Astrocyte (in vitro differentiated cells and primary cell): ENCODE measurements at places on chromosomes 13 and 19. TPM values are rescaled to one million over a fixed set of nuclear protein-coding genes. Genes with fewer than 3 reads are reported as not detected.
A peak's percentile ranks its signal among the peaks of the same experiment; 100 is the strongest.

- no peaks in the 10 kb centered on the region for H3K27me3 ChIP-seq
- peaks cover 3% of the 10 kb centered on the region for H3K36me3 ChIP-seq
- peak; percentile 98 for DNase-seq
- H3K27ac ChIP-seq = peak overlapping the region; percentile 35
- H3K4me3 ChIP-seq = no peak overlapping the region
- H3K4me1 ChIP-seq = peaks cover 14% of the 10 kb centered on the region
These were observed 8.4 kb downstream of the SPRYD7 start for GRCh38 chr13:49927755-49928154.

GRCh38 chr19:4327252-4327876, 11.3 kb downstream of the STAP2 start:
- no peaks in the 10 kb centered on the region for H3K27me3 ChIP-seq
- H3K4me1 ChIP-seq = peaks cover 3% of the 10 kb centered on the region
- no peak overlapping the region for H3K4me3 ChIP-seq
- no peak overlapping the region for H3K27ac ChIP-seq

GRCh38 chr19:4409123-4409933, 6.9 kb downstream of the CHAF1A start:
- H3K27me3 ChIP-seq = no peaks in the 10 kb centered on the region
- H3K4me3 ChIP-seq = no peak overlapping the region
- H3K27ac ChIP-seq = no peak overlapping the region
- H3K4me1 ChIP-seq = no peaks in the 10 kb centered on the region
- peaks cover 20% of the 10 kb centered on the region for H3K36me3 ChIP-seq

DNA sequence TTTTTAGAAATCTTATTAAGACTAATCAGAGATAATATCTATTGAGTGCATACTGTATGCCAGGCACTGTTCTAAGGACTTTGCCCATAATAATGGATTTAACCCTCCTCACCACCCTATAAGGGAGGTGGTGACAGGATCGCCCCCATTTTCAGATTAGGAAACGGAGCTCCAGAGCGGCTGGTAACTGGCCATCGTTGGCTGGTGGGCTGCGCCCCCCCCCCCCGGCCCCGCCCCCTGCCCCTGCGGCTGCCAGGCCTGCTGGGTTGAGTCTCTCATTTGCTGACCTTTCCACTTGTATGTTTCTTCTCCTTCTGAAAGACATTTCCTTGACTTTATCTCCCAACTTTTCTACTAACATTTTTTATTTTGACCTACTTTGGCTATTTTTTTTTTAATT, 8.5 kb downstream of the ARHGEF7 start:
- H3K4me1 ChIP-seq = no peaks in the 10 kb centered on the region
- peaks cover 2% of the 10 kb centered on the region for H3K27me3 ChIP-seq
- no peaks in the 10 kb centered on the region for H3K36me3 ChIP-seq
- H3K27ac ChIP-seq = no peak overlapping the region

GRCh38 chr13:80235166-80235966, 105.6 kb downstream of the SPRY2 start:
- peak; percentile 49 for DNase-seq
- H3K27me3 ChIP-seq = no peaks in the 10 kb centered on the region
- H3K4me3 ChIP-seq = no peak overlapping the region
- H3K27ac ChIP-seq = peak overlapping the region; percentile 25
- peaks cover 15% of the 10 kb centered on the region for H3K4me1 ChIP-seq
- no peaks in the 10 kb centered on the region for H3K36me3 ChIP-seq

GRCh38 chr19:33510462-33511194, 11.0 kb downstream of the PEPD start:
- DNase-seq = no peak
- H3K36me3 ChIP-seq = peaks cover 5% of the 10 kb centered on the region
- H3K4me1 ChIP-seq = peaks cover 7% of the 10 kb centered on the region
- H3K27ac ChIP-seq = no peak overlapping the region
- no peaks in the 10 kb centered on the region for H3K27me3 ChIP-seq
- H3K4me3 ChIP-seq = no peak overlapping the region

GRCh38 chr19:7783991-7784423, 21.0 kb downstream of the CLEC4M start:
- DNase-seq = no peak
- H3K4me1 ChIP-seq = no peaks in the 10 kb centered on the region
- H3K27ac ChIP-seq = no peak overlapping the region
- H3K36me3 ChIP-seq = no peaks in the 10 kb centered on the region
- H3K27me3 ChIP-seq = peaks cover 19% of the 10 kb centered on the region

GRCh38 chr19:42284066-42284501, 15.0 kb downstream of the CIC start:
- no peaks in the 10 kb centered on the region for H3K27me3 ChIP-seq
- peaks cover 9% of the 10 kb centered on the region for H3K36me3 ChIP-seq
- DNase-seq = peak; percentile 44
- H3K27ac ChIP-seq = peak overlapping the region; percentile 65

ZNF536 gene
- 0.22 and 0.43 TPM in 2 replicates for total RNA-seq

KLK3 gene
- total RNA-seq = not detected in 2 replicates

MED16 gene
- total RNA-seq = 41.4 and 45.0 TPM in 2 replicates

DNA sequence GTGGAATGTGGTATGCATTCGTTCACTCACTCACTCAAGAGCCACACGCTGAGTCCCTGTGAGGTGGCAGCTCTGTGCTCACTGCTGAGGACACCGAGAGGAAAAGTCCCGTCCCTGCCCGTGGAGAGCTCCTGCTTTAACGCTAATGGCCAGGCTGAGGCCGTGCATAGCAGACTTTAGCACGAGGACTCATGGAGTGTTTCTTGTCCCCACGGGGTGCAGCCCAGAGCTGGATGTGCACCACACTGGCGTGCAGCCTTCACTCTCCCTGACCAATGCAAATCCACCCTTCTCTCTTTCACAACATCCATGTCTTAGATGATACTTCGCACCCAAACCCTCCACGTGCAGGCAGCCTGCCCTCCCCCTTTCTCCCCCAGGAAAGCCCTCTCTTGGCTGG, 159.6 kb upstream of the ZNF536 start:
- H3K36me3 ChIP-seq = no peaks in the 10 kb centered on the region
- no peaks in the 10 kb centered on the region for H3K4me1 ChIP-seq
- DNase-seq = no peak
- no peak overlapping the region for H3K27ac ChIP-seq

DNA sequence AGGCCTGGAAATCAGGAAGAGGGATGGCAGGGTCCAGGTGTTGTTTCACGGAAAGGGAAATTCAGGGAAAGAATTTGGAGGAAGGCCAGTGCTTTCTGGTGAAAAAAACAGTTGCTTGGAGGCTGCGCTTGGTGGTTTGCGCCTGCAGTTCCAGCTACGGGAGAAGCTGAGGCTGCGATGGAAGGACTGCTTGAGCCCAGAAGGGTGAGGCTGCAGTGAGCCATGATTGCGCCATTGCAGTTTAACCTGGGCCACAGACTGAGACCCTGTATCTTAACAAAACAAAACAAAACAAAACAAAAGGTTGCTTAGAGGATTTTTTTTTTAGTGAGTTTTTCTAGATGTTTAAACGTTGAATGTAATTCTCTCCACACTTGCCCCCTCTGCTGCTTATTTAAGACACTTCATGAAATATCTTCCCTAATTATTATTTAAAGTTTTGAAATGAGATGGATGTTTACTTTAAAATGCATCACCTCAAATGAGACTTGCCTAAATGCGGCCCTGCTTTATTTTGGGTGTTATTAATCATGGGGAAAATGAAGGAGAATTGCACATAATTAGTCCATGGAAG, 75.4 kb upstream of the TRPC4 start:
- H3K4me1 ChIP-seq = no peaks in the 10 kb centered on the region
- H3K36me3 ChIP-seq = no peaks in the 10 kb centered on the region
- no peak overlapping the region for H3K4me3 ChIP-seq
- no peaks in the 10 kb centered on the region for H3K27me3 ChIP-seq
- DNase-seq = no peak

DNA sequence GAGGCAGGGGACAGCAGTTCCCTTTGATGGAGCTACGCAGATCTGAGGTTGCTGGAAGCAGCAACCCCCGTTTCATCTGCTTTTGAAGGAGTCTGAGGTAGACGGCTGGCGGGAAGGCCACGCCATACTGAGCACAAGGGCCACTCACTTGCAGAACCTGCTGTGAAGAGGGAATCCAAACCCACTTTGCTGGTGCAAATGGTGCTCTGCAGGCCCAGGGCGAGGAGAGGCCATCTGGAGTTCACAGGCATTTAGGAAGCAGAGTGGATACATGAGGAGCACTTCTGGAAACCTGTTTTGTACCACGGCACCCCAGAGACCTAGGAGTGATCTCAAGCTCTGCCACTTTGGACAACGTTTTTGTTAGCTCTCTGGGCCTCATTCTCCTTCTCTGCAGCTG, 227.8 kb downstream of the UQCRFS1 start:
- H3K4me1 ChIP-seq = no peaks in the 10 kb centered on the region
- H3K27ac ChIP-seq = no peak overlapping the region
- no peak overlapping the region for H3K4me3 ChIP-seq
- H3K36me3 ChIP-seq = no peaks in the 10 kb centered on the region

PRR12 gene
- total RNA-seq = 29.7 and 29.9 TPM in 2 replicates

TTYH1 gene
- 8.4 and 12.6 TPM in 2 replicates for total RNA-seq

FLT1 gene
- 7.3 and 10.0 TPM in 2 replicates for total RNA-seq

MAP3K10 gene
- total RNA-seq = 17.2 and 19.0 TPM in 2 replicates

DNA sequence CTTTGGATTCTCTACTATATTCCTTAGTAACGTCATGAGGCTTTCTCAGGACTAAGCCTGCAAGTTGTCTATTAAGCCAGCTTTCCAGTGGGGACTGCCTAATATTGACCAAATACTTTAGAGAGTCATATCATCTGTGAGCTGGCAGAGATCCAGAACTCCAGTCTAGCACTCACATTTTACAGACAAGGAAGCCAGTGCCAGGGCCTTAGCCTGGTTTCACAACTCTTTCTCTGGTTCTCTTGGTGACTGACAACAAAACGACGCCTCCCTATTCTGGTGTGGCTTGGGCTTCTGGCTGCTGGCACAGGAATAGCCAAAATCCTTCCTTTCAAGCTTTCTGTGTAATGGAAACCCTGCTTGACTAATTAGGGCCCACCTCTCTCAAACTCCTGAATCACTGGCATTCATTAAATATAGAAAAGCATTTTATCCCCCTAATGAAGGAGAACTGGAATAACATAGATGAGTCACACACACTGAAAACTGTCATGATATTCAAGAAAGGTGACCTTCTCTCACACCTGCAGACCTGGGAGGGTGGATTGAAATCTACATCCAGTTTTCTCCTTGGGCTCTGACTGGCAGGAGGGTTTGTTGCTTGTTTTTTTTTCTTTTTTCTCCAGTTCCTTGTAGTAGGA, 75.2 kb upstream of the UBL3 start:
- no peaks in the 10 kb centered on the region for H3K36me3 ChIP-seq
- peak; percentile 77 for DNase-seq
- peaks cover 39% of the 10 kb centered on the region for H3K4me1 ChIP-seq
- H3K4me3 ChIP-seq = no peak overlapping the region
- H3K27ac ChIP-seq = peak overlapping the region; percentile 91

ZNF468 gene
- 18.6 and 20.0 TPM in 2 replicates for total RNA-seq

TNFSF13B gene
- 0.89 and 1.7 TPM in 2 replicates for total RNA-seq

DNA sequence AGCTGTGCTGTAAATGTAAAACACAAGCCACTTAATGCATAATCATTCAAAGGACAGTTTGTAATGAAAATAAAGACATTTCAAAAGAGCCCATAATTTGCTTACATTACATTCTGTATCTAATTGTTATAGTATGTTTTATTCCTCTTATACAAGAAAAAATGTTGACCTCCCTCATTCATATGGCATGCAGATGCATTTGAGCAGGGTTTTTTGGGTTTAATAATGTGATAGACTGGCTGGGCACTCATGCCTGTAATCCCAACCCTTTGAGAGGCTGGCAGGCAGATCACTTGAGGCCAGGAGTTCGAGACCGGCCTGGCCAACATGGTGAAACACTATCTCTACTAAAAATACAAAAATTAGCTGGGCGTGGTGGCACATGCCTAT, 11.6 kb upstream of the ARL11 start:
- no peak overlapping the region for H3K27ac ChIP-seq
- no peak for DNase-seq
- no peaks in the 10 kb centered on the region for H3K4me1 ChIP-seq

GRCh38 chr13:46468570-46469463, 81.8 kb upstream of the RUBCNL start:
- H3K4me3 ChIP-seq = no peak overlapping the region
- peak; percentile 47 for DNase-seq
- H3K4me1 ChIP-seq = no peaks in the 10 kb centered on the region
- no peak overlapping the region for H3K27ac ChIP-seq
- no peaks in the 10 kb centered on the region for H3K27me3 ChIP-seq

DNA sequence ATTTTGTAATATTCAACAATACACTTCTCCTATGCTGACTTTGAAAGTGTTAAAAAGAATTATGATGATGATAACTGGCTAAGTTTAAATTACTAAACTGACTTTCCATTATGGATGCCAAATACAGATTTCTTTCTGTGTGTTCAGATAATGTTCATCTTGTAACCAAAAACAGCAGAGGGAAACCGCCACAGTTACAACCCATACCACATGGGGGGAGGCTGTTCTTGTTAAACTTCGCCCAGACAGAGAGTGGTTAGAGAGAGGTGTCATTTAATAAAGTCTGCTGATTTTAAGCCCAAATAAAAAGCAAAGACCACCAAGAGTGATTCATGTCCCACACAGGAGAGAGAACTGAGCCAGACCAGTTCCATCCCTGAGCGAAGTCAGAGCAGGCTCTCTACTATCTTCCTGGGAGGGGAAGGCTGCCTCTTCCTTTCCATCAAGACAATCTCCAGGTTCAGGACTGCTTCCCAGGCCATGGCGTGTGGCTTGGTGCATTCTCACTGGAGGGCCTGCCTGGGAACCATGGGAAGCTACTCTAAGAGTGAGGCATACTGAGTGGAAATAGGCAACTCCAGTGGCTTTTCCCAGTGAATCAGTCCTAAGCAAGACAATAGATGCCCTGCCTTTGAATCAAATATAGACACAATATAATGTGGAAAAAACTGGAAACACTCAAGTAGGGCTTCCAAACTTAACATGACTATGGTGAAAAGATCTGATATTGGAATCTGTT, 18.2 kb downstream of the EFNB2 start:
- H3K4me1 ChIP-seq = peaks cover 36% of the 10 kb centered on the region
- DNase-seq = no peak
- no peaks in the 10 kb centered on the region for H3K27me3 ChIP-seq
- no peak overlapping the region for H3K4me3 ChIP-seq
- H3K27ac ChIP-seq = peak overlapping the region; percentile 8

DNA sequence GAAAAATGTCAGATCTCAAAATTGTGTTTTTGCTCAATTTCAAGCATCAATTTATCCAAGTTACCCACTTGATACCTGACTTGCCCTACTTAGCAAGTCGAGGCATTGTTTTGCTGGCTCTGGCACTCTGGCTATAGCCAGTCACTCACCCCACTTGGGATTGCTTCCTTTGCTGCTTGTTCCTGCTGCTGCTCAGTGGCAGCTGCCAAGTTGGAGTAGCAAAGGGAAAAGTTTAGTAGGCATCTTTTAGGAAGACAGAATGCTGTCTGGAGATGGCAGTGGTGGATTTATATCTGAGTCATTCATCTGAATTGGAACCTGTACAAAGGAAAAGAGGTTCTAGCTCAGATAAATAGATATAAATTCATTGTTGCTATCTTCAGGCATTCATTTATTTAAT, 41.2 kb downstream of the PCCA start:
- peaks cover 15% of the 10 kb centered on the region for H3K4me1 ChIP-seq
- DNase-seq = peak; percentile 46
- no peak overlapping the region for H3K27ac ChIP-seq
- H3K27me3 ChIP-seq = no peaks in the 10 kb centered on the region
- no peak overlapping the region for H3K4me3 ChIP-seq
